ENCODE measurements at places on chromosomes 16 and 17.

DNA sequence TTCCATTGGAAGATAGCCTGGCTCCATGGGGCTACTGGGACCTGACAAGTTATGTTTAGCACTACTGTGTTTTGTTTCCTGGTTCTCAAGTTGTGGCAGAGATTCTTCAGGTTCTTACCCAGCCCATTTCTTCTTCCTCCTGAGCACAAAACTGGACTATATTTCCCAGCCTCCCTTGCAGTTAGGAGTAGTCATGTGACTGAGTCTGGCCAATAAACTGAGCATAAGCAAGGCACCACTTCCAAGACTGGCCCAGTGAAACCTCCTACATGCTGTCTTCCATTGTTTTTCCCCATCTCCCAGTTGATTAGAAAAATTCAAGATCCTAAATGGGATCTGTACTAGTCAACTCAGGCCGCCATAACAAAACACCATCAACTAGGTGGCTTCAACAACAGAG, 28.2 kb upstream of the RBBP6 start:
- no peak overlapping the region for H3K4me3 ChIP-seq
- no peak overlapping the region for H3K27ac ChIP-seq
- peaks cover 30% of the 10 kb centered on the region for H3K27me3 ChIP-seq

GRCh38 chr16:804193-805048, 3.9 kb upstream of the GNG13 start:
- peaks cover 3% of the 10 kb centered on the region for H3K36me3 ChIP-seq
- H3K27ac ChIP-seq = no peak overlapping the region
- H3K4me1 ChIP-seq = peaks cover 5% of the 10 kb centered on the region
- DNase-seq = no peak
- H3K4me3 ChIP-seq = peak overlapping the region; percentile 69

DNA sequence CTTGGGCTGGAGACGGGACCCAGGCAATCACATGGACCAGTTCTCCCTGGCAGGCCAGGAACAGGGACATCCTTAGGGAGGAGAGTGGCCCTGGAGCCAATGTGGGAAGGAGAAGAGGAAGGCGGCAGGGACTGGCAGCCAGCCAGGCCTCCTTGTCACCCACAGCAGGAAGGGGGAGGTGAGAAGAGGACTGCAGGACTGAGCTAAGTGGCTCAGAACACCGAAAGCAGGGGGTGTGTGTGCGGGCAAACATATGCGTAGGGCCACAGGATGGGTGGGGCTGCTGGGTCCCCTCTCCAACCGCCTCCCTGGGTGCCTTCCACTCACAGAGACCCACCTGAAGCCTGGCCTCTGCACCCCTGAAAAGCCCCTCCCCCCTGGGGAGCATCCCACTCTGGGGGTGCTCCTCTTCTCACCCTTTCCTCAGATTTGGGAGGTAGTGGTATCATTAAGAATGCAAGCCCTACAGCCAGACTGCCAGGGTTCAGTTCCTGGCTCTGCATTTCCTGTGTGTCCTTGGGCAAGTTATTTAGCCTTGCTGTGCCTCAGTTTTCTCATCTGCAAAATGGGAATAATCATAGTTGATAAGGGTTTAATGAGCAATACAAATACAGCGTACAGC, 8.1 kb downstream of the PNMT start:
- no peak overlapping the region for H3K27ac ChIP-seq
- no peaks in the 10 kb centered on the region for H3K4me1 ChIP-seq
- no peaks in the 10 kb centered on the region for H3K36me3 ChIP-seq
- no peak overlapping the region for H3K4me3 ChIP-seq

GRCh38 chr17:75468291-75468754, 11.9 kb downstream of the TMEM94 start:
- no peak overlapping the region for H3K27ac ChIP-seq
- H3K4me1 ChIP-seq = peaks cover 9% of the 10 kb centered on the region
- no peak overlapping the region for H3K4me3 ChIP-seq
- H3K36me3 ChIP-seq = peaks cover 8% of the 10 kb centered on the region
- H3K27me3 ChIP-seq = no peaks in the 10 kb centered on the region
- no peak for DNase-seq

DNA sequence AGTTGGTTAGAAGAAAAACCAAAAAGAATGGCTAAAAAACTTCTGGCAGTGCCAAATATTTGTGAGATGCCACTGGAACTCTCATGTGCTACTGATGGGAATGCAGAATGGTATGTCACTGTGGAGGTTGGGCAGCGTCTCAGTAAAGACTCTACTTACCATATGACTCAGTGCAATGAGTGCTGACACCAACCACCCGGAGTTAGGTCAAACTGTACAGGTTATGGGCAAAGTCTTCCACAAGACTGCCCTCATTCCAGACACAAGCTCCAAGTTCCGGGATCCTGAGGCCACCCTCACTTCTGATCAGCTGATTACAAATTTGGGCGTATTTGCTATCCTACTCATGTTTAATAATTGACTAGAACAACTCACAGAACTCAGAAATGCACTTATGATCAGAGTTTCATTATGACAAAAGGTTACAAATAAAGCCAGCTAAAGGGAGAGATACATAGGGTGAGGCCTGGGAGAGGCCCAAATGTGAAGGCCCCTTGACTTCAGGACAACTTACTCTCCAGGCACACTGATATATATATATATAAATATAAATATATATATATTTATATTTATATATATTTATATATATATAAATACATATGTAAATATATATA, 114.9 kb downstream of the TRIM37 start:
- DNase-seq = no peak
- H3K36me3 ChIP-seq = peaks cover 13% of the 10 kb centered on the region
- no peak overlapping the region for H3K4me3 ChIP-seq

- no peaks in the 10 kb centered on the region for H3K27me3 ChIP-seq
- H3K4me3 ChIP-seq = peak overlapping the region; percentile 42
- peaks cover 11% of the 10 kb centered on the region for H3K36me3 ChIP-seq
- DNase-seq = no peak
Measured at GRCh38 chr17:28665994-28666393, 4.0 kb downstream of the SUPT6H start.

DNA sequence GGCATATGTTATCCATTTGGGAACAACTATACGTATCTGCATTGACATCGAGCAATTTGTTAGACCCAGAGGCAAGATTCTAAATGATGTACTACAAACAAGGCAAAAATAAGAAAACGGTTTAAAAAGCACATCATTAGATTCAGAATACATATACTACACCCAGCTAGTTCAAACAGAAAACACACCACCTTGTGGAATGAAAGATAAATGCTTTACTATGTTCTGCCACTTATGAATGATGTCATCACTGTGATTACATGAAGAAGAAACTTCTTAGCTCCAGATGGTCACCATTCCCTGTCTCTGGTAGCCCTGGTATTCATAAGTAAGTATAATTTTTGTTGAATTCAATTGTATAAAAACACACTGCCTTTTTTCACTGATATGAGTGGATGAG, 7.8 kb downstream of the NACA2 start:
- H3K27me3 ChIP-seq = peaks cover 10% of the 10 kb centered on the region
- H3K4me1 ChIP-seq = peaks cover 8% of the 10 kb centered on the region
- no peaks in the 10 kb centered on the region for H3K36me3 ChIP-seq
- no peak overlapping the region for H3K27ac ChIP-seq
- DNase-seq = no peak

DNA sequence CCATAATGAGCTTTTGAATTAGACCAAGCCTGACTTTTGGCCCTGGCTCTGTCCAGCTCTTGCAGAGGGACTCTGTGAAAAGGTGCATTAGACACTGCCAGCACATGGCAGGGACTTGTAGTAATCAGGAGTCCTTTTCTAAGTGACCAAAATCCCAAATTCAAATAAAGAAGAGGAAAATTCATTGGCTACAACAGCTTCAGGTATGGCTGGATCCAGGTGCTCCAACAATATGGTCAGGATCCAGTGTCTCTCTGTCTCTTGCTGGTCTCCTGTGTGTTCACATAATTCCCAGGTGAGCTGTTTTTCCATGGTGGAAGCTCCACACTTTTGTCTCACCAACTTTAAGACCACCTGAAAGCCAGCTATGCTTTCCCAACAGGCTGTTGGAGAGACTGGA, 358.8 kb upstream of the TNRC6C start:
- no peak overlapping the region for H3K4me3 ChIP-seq
- H3K27ac ChIP-seq = no peak overlapping the region
- peaks cover 20% of the 10 kb centered on the region for H3K4me1 ChIP-seq

DNA sequence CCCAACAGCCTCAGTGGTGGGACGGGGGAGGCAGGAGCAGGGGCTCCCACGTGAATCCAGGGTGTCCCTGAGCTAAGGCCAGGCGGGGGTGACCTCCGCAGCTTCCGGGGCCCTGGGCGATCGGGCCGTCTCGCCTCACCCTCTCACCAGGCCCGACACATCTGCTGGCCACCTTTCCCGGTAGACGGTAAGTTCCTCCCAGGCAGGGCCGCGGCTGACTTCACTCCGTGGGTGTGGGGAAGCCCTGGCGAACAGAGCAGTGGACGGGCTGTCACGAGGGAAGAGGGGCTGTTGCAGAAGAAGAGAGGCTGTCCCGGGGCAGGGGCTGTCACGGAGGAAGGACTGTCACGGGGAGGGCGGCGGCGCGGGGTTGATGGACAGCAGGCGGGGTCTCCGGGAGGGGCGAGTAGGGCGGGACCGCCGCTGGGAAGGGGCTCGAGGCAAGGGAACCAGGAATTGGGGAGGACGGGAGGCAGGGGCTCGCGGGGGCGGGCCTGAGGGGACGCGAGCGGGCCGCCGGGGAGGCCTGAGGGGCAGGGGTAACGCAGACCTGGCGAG, 498 bp downstream of the PKMYT1 start:
- peak overlapping the region; percentile 88 for H3K4me3 ChIP-seq
- DNase-seq = no peak
- H3K27me3 ChIP-seq = peaks cover 15% of the 10 kb centered on the region
- peak overlapping the region; percentile 71 for H3K27ac ChIP-seq
- H3K4me1 ChIP-seq = peaks cover 23% of the 10 kb centered on the region
- no peaks in the 10 kb centered on the region for H3K36me3 ChIP-seq

- H3K4me3 ChIP-seq = peak overlapping the region; percentile 15
- DNase-seq = no peak
- peaks cover 28% of the 10 kb centered on the region for H3K4me1 ChIP-seq
- H3K27me3 ChIP-seq = no peaks in the 10 kb centered on the region
- peaks cover 36% of the 10 kb centered on the region for H3K36me3 ChIP-seq
Measured at GRCh38 chr17:77174928-77175661, 34.3 kb downstream of the SEC14L1 start.

- DNase-seq = no peak
- H3K4me1 ChIP-seq = no peaks in the 10 kb centered on the region
- no peaks in the 10 kb centered on the region for H3K36me3 ChIP-seq
- H3K4me3 ChIP-seq = no peak overlapping the region
Measured at GRCh38 chr16:5621826-5622225, 524.2 kb upstream of the EEF2KMT start.

DNA sequence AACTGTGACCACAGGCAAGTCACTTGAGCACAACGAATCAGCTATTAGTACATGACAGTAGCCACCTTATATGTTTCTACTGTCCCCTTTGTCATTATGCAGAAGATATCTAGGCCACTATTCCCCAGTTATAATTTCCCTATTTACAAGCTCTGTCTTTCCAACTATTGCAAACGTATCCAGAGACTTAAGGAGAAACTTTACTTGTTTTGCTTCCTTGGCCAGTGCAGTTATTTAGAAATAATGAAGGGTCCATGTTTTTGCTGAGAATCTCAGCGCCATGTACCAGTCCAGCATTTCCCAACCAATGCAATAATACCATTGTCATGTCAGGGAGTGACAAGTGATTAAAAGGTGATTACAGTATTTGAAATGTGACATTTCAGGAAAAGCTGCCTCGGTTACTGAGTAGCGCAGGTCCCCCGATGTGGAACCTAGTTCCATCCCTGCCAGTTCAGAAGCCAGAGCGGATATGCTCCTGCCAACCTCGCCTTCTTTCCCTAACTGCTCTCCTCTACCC, 743 bp downstream of the ZNF624 start:
- H3K4me1 ChIP-seq = peaks cover 21% of the 10 kb centered on the region
- H3K27ac ChIP-seq = peak overlapping the region; percentile 40
- H3K36me3 ChIP-seq = peaks cover 2% of the 10 kb centered on the region
- H3K4me3 ChIP-seq = peak overlapping the region; percentile 92

GRCh38 chr16:53949715-53950410, 245.9 kb downstream of the FTO start:
- H3K27ac ChIP-seq = no peak overlapping the region
- H3K4me1 ChIP-seq = peaks cover 21% of the 10 kb centered on the region
- no peak for DNase-seq
- H3K36me3 ChIP-seq = no peaks in the 10 kb centered on the region
- H3K4me3 ChIP-seq = no peak overlapping the region
- H3K27me3 ChIP-seq = peaks cover 6% of the 10 kb centered on the region

DNA sequence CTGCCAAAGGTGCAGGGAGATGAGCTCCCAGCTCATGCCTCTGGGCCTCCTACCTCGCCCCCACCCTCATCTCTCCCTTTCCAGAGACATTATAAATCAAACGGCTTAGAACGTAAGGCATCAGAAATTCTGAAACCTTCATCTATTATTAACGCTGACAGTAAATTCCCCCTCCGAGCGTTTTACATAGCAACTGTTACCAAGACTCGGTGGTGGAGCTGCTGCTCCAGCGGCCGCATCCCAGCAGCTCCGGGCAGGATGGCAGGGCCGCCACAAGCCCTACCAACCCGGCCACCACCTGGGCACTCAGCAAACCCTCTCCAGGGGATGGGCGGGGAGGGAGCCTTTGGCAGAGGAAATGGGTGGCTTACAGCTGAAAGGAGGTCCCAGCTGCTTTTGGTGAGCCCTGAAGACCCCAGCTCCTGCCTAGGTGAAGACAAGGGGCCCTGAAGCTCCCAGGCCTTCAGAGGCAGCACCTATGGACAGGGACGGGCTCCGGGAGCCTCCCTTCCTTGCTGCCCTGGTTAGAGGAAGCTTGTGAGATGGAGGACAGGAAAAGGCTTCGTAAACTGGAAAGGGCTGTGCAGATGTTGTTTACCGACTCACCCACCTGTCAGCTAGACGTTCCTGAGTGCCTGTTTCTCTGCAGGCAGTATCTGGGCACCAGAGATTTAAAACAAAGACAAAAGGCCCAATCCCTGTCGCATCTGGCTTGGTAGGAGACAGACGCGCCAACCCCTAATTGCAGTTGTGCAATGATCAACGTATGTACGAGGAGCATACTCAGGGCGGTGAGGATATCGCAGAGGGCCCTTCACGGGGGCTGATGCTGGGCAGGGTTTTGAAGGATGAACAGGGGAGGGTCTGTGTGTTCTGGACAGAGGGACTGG, 76.9 kb downstream of the RAI1 start:
- no peak for DNase-seq
- H3K27ac ChIP-seq = peak overlapping the region; percentile 19
- H3K27me3 ChIP-seq = no peaks in the 10 kb centered on the region
- no peaks in the 10 kb centered on the region for H3K36me3 ChIP-seq

DNA sequence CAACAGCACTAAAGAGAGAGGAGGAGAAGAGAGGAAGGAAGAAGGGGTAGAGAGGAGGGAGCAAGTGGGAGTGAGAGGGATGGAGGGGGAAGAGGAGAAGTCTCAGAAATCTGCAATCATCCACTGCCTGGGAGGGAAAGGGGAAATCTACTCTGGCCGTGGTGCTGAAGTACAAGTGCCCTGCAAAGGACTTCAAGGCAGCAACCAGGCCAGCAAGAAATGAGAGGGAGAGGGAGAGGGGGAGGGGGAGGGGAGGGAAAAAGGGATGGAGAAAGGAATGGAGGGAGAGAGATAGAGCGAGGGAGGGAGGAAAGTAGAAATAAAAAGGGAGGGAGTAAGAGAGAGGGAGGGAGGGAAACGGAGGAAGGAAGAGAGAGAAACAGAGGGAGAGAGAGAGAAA, 130.8 kb upstream of the EEF2KMT start:
- DNase-seq = no peak
- no peak overlapping the region for H3K4me3 ChIP-seq
- H3K4me1 ChIP-seq = peaks cover 10% of the 10 kb centered on the region
- peaks cover 34% of the 10 kb centered on the region for H3K27me3 ChIP-seq
- H3K27ac ChIP-seq = no peak overlapping the region
- H3K36me3 ChIP-seq = no peaks in the 10 kb centered on the region
